ENCODE measurements at places on chromosomes 3 and 15.

- DNase-seq, result no peak
Measured at GRCh38 chr3:179027326-179027900, 44.2 kb downstream of the ZMAT3 start.

DNA sequence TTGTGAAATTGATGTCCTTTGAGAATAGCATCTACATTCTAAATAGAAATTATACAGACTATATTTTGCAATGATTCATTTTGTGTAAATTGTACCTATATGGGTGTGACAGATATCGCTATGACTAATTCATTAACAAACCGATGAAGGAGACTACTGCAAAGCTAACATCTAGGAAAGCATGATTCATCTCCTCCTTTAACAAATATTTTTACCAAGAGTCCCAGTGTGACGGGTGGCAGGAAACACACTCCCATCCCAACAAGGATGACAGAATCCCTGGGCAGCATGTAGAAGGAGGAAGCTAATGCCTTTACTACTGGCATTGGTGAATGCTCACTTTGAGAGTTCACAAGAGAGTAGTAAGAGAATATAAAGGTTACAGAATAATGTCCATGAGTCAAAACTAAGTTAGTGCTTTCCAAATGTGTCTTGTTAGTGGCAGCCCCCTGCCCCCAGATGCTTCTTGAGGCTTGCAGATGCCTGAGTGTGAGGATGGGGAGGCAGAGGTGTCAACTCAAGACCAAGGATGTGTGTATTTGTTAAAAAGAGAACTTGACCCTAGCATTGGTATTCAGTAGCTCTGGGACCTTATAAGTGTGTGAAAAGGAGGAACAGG is 180.6 kb downstream of the FMN1 start:
- DNase-seq, result peak; percentile 67

DNA sequence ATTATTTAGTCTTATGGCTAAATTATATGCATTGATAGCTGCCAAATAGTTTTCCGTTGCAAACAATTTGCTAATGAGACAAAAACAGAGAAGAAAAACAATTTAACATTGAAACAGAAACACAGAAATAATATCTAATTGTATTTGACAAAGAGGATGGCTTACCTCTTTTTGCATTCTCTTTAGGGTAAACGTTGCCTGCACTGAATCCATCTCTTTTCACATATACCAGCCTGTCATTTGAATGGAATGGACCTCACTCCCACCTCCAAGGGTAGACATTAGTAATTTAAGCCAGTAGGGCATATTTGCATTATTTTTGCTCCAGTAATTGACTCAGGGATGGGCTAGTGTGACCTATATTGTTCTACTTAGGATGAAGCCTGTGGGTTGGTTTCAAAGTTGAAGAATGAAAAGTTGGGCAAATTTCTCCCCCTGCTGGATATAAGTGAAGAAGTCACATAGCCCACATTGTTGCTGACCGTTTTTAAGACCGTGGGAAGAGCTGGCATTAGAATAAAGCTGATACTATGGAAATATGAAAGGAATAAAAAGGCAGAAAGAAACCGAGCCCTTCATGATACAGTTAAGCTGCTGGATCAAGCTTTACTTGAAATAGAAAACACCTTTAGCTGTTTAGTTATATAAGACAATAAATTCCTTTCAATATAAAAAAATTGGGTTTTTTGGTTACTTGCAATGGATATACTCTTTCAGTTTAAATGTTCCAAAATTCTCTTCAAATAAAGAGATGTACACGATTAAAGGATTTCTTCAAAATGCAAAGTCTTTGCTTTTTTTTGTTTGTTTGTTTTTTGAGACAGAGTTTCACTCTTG is 26.9 kb downstream of the PIERCE2 start:
- DNase-seq, result peak; percentile 66

DNA sequence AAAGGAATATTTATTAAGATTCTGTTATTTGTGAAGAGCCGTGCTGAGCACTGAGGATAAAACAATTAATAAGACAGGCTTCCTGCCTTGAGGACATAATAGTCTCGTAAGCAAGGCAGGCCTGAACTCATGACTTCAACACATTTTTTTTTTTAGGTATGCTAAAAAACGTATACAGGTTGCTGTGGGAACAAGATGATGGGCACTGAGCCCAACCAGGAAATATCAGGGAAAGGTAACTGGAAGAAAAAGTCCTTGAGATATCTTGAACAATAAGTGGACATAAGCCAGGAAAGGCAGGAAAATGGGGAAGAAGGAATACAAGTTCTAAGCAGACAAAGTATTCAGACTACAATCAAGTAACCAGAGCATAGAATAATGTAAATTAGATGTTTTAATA is 26.1 kb downstream of the CERS3 start:
- no peak for DNase-seq

DNA sequence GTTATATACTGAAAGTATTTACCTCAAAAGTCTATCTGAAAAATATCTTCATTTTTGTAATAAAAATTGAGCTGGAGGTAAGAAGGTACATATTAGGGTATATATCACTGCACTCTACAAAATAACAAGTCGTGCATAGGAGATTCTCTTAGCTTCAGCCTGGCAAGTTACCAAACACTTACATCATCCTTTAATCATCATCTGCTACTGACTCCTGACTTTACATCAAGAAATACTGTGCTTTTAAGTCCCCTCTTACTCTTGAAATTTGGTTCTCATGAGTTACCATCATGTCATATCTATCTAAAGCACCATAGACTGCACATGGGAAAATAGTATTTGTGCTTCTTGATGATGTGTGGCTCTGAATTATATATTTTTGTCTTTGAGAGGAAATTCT is 50.8 kb downstream of the LYSMD4 start:
- peak; percentile 1 for DNase-seq

- DNase-seq, result no peak
Measured at GRCh38 chr3:23248594-23249131, 45.5 kb downstream of the UBE2E2 start.

DNA sequence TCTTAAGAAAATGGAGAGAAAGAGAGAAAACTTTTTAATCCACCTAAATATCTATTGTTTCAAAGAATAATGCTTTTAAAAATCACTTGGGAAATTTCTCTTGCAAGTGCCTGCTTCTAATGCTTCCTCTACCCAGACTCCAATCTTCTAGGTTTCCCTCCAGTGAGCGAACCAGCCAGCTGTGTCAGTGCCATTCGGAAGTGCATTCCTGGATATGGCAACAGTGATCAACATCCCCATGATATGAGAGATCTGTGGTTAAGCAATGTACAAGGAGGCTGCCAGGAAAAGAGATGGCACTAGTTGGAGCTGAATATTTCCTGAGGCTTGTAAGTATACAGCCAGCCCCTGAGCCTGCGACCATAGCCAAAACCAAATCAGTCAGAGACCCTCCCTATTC is 53.3 kb upstream of the KCNMB2 start:
- no peak for DNase-seq

GRCh38 chr3:14550651-14551611 is 10.8 kb upstream of the GRIP2 start:
- no peak for DNase-seq

DNA sequence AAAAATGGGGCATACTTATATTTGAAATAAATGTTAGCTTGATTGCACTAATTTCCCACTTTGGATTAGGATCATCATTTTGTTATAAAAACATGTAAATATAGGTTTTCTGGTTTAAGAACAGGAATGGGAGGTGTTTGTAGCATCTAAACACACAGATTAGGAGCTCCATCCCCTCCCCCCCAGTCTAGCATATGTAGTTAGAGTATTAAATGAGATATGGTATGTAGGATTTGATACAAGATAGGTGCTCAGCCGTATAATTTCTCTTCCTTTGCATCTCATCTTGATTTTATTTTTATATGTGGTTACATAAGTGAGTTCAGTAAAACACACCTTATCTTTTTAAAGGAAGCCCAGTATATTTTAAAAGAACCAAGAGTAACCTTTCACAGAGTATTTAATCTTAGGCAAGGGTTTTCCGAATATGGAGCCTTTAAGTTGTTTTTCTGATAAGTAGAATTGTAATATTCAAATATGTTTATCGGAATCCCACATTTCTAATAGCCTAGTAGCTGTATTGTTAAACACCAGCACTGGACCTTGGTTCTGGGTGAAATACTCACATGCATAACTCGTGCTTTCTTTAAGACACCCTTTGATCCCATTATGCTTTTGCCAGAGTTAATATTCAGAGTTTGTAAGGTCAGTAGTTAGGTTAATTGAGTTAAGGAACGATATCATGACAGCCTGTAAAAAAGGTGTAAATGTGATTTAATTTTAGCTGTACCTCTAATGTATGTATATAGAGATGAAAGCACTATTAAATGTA is 2.3 kb downstream of the SLC25A36 start:
- no peak for DNase-seq

DNA sequence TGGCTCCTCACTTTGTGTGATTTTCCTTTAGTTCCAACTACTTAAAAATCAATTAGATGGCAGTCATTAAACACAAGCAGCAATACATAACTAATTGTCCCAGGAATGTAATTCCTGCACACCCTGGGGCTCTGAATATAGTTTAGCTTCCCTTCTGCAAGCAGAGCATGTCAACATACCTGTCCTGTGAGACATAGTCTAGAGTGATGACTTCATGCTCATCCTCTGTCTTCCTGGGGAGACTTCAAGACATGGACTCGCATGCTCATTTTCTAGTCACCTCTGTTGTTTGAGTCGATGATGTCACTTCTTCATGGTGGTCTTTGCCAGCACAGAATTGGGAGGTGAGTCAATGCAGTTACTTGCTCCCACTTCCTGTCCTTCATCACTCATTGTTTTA is 15.7 kb downstream of the C3orf52 start:
- no peak for DNase-seq

DNA sequence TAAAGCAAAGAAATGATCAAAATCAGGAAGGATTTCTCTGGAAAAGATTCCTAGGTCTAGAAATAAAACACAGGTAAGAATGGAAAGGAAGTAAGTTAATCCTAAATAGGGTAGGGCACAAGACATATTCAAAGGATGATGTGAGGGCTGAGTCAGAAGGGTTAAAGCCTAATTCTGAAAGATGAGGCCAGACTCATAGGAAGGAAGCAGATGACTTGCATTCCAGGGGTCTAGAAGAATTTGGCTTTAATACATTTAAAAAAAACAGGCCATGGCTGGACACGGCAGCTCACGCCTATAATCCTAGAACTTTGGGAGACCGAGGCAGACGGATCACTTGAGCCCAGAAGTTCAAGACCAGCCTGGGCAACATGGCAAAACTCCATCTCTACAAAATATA is 3.2 kb downstream of the SSR3 start:
- DNase-seq, result no peak

- DNase-seq, result no peak
Measured at GRCh38 chr3:71048948-71049347, 534.6 kb downstream of the FOXP1 start.

DNA sequence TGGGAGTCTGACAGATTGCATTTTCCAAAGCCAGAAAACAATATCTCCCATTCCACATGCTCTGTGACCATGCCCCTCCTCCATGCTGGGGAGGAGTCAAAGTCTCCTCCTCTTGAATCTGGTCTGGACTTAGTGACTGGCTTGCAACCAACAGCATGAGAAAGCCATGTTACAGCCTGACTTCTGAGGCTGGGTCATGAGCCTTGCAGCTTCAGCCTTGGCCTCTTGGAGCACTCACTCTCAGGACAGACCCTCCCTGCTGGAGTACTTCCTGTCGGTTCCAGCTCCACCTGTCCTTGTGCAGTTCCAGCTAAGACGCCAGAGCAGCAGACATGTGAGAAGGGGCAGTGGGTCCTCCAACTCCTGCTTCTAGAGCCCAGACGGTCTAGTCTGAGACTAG is 49.7 kb upstream of the RBSN start:
- peak; percentile 77 for DNase-seq

DNA sequence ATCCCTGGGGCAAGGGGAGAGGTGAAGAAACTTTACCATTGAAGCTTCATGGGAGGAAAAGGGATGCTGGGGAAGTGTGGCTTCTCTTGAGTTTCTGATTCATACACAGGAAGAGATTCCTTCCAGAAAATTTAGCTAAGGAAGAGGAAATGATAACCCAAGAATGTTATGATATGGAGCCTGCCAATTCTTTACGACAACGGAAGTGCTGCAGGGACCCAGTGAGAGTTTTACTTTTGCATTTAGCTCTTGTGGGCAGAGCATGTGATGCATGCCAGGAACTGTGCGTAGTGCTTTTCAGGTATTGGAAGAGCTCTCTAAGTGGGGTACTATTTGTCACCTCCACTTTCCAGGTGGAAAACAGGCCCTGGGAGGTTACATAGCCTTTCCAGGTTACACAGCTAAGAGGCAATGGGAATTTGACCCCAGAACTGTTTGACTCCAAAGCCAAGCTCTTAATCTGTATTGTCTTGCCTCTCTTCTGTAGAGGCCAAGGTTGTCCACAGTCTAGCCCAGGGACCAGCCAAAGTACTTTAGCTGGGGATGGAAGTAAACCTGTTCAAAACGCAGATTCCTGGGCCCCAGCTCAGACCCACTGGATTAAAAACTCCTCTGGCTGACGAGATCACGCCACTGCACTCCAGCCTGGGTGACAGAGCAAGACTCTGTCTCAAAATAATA is 23.0 kb downstream of the CMTM7 start:
- DNase-seq, result no peak

GRCh38 chr15:31379042-31379441 is 52.4 kb downstream of the KLF13 start:
- DNase-seq, result no peak
